ENCODE measurements at places on chromosomes 3 and 15.

DNA sequence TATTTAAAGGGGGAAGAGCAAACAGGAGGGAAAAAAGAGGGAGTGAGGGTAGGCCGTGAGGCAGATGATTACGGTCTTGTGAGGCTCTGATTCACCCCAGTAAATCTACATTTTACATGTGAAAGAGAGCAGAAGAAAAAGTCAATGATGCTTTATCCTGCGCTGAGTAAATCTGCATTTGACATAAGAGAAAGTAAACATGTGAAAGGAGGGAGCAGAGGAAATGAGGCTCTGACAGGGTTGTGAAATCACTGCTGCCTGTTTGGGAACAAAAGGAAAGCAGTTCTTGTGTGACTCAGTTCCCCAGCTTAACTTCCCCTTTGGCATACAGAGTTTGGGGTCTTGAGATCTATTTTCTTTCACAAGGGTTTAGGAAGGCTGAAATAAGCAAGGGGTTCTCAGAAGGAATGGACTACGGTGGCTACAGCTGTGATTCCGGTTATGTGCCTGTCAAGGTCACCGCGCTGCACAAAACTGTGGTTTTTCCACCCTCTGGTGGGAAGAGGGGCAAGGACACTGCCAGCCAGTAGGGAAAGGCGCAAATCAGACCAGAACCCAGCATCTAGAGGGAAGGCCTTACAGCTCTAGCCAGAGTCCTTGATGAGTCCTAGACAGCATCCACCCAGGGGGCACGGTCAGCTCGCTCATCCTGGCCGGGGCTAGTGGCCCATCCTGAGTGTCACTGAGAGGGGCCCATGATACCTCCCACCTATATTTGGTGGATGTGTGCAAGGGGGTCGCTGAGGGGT, 18.9 kb upstream of the HCN4 start:
- no peak for DNase-seq

DNA sequence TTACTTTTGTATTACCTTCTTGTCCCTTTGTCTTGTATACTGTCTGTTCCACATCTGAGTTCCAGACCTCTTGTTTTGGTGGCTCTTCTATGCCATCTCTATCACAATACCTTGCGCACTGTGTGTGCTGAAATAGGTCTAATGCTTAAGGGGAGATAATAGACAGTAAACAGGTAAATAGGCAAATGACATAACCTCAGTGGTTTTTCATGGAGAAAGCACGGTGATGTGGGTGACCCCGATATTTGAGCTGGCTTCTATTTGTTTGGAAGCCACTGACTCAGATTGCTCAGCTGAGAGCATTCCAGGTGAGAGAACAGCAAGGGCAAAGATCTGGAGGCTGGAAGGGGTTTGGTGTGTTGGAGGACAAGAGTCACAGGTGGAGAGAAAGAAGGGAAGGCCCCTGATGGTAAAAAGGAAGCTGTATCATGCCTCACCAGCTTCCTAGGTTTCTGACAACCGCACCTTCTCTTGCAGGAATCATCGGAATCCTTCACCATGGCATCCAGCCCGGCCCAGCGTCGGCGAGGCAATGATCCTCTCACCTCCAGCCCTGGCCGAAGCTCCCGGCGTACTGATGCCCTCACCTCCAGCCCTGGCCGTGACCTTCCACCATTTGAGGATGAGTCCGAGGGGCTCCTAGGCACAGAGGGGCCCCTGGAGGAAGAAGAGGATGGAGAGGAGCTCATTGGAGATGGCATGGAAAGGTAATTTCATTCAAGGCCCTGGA, 795 bp downstream of the MCM2 start:
- DNase-seq: peak; percentile 17

GRCh38 chr3:70774641-70775040, 462.2 kb upstream of the MDFIC2 start:
- no peak for DNase-seq

- DNase-seq: no peak
Observed at GRCh38 chr3:186220911-186221645, 112.2 kb upstream of the ETV5 start.

GRCh38 chr3:7999384-7999783, 502.2 kb upstream of the LMCD1 start:
- no peak for DNase-seq

DNA sequence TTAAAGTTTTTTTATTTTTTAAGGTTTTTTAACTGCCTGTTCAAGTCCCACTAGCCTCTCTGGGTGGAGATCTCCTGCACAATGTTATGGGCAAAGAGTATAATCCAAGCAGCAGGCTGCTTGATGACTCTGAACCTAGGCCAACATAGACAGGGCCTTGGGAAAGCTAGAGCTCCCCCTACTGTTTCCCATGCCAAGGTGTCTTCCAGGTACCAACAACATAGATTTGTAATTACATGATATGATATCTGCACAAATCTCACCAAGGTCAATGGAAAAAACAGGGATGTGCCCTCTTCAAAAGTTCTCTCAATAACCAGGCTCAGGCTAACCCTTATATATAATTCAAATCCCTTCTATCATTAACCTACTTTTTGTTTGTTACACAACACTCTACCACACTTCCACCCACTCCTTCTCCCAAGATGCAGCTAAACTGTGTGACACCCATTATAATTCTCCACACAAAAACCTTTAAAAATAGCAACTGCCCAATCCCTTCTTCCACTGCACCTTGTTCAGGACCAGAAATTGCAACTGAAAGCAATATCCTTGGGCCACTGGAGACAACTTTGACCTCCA, 43.8 kb downstream of the RBM15B start:
- peak; percentile 77 for DNase-seq

GRCh38 chr3:64599651-64600050, 88.1 kb downstream of the ADAMTS9 start:
- DNase-seq: no peak

- DNase-seq: no peak
Observed at GRCh38 chr3:43203022-43203421, 83.3 kb upstream of the SNRK start.

DNA sequence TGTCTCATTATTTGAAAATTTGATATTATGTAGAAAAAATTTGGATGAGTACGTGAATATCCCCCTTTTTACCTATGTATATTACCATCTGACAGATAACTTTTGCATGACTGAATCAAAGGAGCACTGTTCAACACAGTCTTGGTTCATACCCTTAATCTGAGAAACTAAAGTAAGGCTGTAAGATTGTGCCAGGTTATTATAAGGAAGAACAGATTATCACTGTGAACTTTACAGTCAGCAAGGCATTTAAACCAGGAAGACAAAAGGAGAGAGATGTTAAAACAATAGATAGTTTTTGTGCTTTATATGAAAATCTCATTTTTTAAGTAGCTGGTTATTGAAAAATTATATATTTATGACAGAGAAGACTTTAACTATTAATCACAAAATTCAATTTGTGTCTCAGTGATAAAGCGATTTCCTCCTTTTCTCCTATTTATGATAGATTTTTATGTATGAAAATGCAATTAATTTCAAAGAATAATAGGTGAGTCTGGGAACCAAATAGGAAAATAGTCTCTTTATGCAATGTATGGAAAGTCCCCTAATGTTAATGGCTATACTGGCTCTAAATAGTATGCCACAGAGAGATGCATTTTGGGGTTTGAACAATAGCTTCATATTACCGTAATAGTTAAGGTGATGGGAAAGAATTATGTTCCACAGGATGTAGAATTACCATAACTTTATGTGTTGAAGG, 33.4 kb downstream of the PLCL2 start:
- no peak for DNase-seq

GRCh38 chr3:107816107-107816506, 274.7 kb downstream of the CD47 start:
- DNase-seq: no peak

DNA sequence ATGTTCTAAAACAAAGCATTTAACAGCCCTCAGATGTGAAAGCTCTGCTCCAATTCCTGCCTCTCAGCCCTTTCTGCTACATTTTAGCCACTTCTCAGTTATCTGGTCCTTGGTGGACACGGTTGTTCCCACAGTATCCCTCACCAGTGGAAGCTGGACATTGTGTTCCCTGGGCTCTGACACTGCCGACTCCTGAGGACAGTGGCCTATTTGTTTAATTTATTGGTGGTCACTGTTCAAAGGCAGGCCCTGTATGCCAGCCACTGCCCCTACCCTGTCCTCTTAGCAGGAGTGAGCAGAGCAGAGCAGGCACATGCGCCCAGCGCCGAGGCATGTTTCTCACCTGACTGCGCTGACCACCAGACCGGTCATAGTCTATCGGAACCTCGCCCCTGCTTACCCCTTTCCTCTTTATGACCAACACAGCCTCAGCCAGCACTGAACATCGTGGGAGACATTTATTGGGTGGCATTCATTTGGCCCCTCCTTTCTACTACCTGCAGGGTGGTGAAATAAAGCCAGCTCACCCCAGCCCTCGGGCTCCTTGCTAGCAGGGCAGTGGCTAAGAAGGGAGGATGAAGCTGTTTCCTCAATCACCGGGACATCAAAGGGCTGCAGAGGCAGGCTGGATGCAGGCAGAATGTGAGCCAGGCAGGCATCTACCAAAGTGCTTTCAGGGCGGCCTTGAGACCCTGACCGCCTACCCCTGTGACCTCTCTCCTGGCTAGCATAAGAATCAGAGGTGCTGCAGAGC, 54.3 kb upstream of the HACD2 start:
- DNase-seq: no peak

- no peak for DNase-seq
Observed at GRCh38 chr3:119759962-119760361, 21.9 kb upstream of the NR1I2 start.

GRCh38 chr15:48006031-48006511, 114.7 kb upstream of the SLC24A5 start:
- no peak for DNase-seq

GRCh38 chr3:33544126-33544525, 103.9 kb upstream of the UBP1 start:
- DNase-seq: no peak

GRCh38 chr3:30667280-30667651, 60.9 kb downstream of the TGFBR2 start:
- peak; percentile 88 for DNase-seq

Data from hematopoietic multipotent progenitor cell treated with erythropoietin and hydrocortisone succinate and interleukin-3 and kit ligand, for 8 days (in vitro differentiated cells).